ENCODE measurements at places on chromosomes 7 and 10.

- no peak for DNase-seq
These were observed 33.5 kb downstream of the WDR86 start for GRCh38 chr7:151376218-151376902.

- peak; percentile 46 for DNase-seq
These were observed at the start of gene LDB1 for GRCh38 chr10:102120142-102120990. LDB1 (minus strand) TSS chr10:102120368; CDS start chr10:102120110, 258 bp downstream.

- DNase-seq: no peak
These were observed 35.4 kb downstream of the CPED1 start for GRCh38 chr7:121023683-121024511.

- DNase-seq: no peak
These were observed 19.8 kb downstream of the MDFIC start for GRCh38 chr7:114941692-114942091.

DNA sequence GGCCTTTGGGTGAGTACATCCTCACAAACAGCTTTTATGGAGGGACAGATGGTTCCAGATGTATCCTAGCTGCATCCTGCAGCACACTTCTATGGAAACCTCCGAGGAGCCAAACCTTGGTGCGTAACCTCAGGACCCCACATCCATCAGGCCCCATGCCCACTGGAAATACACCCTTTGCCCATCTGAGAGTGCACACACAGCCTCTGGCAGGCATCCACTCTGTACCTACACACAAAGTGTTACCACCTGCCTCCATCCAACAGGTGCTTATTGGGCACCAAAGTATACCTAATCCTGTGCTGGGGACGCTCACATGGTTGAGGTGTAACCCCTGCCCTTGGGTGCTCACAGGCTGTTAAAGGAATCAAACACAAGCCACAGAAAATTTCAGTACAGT, 117.9 kb downstream of the ADCY1 start:
- no peak for DNase-seq

DNA sequence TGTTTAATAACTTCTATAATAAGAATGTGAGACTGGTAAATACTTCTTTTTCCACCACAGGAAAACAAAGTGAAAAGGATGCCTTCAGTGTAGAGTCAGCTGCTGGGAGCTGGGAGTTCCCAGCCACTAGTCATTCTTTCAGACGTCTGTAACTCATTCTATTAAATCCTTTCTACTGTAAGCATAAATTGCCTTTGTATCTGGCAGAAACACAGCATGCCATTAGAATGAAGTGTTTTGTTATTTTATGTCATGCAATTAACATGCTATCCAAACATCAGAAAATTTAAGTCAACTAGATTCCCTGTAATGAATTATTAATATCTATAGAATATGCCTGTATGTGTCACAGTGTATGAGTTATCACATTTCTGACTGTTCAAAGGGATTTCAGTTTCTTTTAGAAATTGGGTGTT, 14.3 kb downstream of the BPGM start:
- DNase-seq: no peak

GRCh38 chr7:68733219-68734153, 864.8 kb upstream of the AUTS2 start:
- no peak for DNase-seq

GRCh38 chr7:87223666-87224065, 4.1 kb upstream of the TMEM243 start:
- no peak for DNase-seq

DNA sequence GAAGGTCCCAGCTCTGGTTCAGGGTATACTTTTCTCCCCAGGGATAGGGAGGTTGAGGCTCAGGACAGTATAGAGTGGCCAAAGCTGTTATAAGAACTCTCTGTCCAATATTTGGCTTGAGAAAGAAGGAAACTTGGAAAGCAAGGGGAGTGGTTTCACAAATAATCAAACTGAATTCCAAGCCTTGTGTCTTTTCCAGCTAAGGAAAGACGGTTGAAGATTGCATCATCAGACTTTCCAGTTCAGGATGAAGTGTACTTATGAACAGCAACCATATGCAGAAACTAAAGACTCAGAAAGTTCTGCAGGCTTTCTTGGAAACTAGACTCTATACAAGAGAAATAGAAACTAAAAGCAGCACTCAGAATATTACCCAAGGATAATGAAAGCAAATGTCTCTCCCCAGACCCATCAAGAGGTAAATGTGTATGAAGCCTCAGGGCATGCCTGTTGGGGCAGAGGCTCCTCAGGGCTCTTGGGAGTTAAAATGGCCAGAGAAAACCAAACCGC, 46.4 kb downstream of the RAMP3 start:
- DNase-seq: no peak

- no peak for DNase-seq
These were observed 114.1 kb downstream of the ZFAND4 start for GRCh38 chr10:45558425-45558824.

DNA sequence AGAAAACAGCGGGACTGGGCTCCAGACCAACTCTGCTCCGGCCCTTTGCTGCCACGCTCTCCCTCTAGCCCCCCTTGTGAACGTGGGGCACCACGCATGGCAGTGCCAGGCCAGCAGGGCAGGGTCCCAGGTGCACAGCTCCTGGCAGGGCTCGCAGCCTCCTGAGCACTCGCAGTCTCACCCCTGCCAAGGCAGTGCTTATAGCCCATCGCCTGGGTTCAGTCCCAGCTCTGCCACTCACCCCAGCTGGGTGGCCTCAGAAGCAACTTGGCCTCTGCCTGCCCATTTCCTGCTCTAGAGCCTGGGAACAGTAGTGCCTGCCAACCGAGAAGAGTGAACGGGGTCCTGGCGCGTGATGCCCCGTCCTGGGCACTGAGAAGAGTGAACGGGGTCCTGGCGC, 36.3 kb downstream of the CFAP46 start:
- DNase-seq: no peak

DNA sequence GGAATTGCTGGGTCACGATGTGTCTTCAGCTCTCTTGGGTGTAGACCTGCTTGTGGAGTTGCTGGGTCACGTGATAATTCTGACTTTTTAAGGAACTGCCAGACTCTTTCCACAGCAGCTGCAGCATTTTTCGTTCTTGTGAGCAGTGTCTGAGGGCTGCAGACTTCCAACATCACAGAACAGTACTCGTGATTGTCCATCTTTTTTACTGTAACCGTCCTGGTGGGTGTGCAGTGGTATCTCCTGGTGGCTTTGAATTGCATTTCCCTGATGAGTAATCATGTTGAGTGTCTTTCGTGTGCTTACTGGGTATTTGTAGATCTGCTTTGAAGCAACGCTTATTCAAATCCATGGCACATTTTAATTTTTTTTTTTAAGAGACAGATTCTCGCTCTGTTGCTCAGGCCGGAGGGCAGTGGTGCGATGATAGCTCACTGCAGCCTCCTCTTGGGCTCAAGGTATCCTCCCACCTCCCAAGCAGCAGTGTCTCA, 22.7 kb downstream of the INPP5A start:
- DNase-seq: no peak

DNA sequence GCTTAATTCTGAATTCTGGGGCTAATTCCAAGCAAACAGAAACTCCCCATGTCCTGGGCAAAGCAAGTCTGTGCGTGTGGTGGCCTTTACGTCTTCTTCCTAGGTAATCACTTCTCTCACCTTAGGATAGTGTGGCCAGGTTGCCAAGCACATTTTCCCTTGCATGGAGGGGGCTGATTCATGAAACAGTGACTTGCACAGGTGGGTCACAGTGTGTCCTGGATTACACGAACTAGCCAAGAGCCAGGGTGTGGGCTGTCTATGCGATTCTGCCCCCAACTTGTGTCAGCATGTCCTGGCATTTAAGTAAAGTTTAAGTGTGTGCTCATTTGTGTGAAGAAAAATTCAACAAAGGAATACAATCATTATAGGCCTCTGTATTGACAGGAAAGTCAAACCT, 18.5 kb upstream of the SEM1 start:
- no peak for DNase-seq

DNA sequence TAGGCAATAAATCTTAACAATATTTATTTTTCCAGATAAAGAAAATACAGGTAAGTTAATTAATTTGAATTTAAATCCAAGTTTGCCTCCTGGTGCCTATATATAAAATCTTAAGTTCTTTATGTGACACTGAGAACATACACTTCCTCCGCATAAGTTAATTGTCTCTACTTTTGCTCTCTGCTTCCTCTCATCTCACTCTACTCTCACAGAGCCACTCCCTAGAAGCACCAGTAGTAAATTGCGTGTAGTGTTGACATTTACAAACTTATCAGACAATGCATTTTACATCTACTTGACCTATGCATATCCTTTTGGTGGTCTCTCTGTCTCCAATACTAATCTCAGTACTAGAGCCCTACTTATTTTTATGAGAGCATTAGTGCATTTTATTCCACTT, 144.5 kb downstream of the ETV1 start:
- DNase-seq: no peak

- no peak for DNase-seq
These were observed 60.3 kb downstream of the SLC16A12 start for GRCh38 chr10:89475125-89475524.

DNA sequence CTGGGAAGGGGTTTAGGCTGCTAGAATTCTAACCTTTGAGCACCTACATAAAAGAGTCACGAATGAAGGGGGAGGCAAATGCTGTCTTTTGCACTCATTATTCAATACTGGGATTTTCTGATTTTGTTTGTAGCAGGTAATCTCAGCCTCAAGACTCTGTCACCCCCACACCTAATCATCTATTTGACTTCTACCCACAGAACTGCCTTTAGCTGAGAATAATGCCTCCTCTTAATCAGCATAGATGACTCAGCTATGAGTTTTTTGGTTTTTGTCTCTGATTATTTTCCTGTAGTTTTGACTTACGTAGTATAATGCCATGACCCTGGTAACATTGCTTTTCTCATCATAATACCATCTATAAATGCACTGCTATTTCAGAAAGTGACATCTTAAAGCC, 42.7 kb upstream of the CACNB2 start:
- no peak for DNase-seq

- DNase-seq: no peak
These were observed 677.0 kb upstream of the POT1 start for GRCh38 chr7:125606671-125607070.

DNA sequence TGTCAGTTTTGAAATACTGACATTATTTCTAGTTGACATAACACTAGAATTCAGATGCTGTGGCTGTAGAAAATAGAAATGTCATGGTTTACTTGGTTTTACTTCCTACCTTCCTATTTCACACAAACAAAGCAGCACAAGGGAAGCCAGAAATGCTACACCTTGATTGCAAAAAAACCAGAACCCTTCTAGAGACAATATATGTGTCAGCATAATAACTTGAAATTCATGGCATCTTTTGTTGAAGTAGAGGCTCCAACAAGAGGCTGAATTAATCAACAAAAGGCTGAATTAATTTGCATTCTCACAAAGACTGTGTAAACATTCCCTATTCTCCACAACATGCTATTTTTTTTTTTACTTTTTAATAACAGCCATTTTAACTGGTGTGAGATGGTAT, 25.2 kb downstream of the ZNF117 start:
- DNase-seq: no peak

- DNase-seq: no peak
These were observed 25.2 kb downstream of the LOXL4 start for GRCh38 chr10:98242823-98243222.

GRCh38 chr7:1555046-1555812, 776 bp downstream of the TMEM184A start:
- no peak for DNase-seq

GRCh38 chr10:61791216-61791615, 110.3 kb upstream of the ARID5B start:
- peak; percentile 45 for DNase-seq

DNA sequence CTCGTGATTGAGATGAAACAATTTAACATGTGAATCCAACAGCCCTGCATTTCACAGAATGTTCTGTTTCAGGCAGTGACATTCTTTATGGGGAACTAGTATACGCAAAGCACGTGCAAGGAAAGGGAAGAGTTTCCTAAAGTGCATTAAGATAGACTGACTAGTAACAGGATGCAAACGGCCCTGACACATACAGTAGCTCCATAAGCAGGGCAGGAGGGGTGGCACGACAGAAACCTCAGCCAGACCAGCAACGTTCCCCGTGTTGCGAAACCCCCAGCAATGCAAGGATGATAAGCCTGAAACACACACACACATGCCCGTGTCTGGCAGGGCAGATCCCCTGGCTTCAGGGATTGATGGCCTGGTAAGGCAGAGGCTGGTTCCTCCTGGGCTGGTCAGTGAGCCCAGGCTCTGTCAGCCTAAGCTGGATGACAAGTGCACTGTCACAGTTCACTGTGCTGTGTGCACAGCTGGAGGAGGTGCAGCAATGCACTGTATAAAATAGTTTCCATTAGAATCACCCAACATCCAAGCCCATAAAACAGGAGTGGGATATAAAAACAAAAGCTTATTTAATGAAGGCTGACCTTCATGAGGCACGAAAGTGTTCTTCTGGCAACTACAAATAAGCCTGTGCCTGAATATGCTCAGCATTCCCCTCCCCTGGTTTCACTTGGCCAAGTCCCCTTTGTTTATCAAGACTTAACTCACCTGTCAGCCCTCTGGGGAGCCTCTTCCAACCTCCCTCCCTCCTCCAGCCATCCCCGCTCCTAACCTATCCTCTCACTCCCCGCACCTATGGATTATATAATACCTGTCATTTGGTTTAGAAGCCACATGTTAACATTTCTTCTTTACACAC, 88.8 kb downstream of the GSAP start:
- no peak for DNase-seq

- DNase-seq: no peak
These were observed 27.9 kb downstream of the CDH23 start for GRCh38 chr10:71424496-71425194.

- no peak for DNase-seq
These were observed 669 bp downstream of the PI4K2A start for GRCh38 chr10:97640868-97641811.

- DNase-seq: no peak
These were observed 13.2 kb upstream of the TRA2A start for GRCh38 chr7:23544913-23545354.

DNA sequence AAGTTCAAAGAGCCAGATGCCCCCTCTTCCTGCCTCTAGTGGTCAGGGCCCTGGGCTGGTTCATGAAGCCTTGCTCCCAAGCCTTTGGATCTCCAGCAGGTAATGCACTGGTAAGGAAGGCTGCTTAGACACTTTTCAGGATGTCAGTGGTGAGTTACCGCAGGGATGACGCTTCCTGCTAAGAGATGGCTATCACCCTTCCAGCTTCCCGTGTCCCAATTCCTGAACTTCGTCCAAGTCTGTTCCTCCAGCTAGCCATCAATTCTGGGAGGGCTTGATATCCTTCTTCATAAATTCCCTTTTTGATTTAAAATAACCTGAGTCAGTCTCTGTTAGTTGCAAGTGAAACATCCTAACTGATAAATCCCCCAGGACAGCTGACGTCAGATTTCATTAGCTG, 221.2 kb downstream of the PLXNA4 start:
- DNase-seq: no peak

DNA sequence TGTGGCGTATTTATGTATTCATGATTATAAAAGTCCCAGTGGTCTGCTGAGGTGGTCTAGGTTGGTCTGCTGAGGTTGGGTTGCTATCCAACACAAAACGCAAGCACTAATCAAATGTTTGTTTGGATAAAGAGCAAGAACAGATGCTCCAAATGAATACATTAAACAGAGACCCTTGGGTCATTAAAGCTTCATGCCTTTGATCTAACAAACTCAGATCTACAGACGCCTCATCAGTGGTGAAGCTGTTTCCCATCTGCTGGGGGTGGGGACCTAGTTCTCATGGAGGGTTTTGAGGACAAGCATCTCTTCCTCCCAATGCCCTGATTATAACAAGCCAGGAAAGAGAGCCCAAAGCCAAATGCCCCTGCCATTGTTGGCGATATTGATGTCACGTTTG, 786.7 kb downstream of the NRG3 start:
- DNase-seq: no peak

- no peak for DNase-seq
These were observed 852 bp upstream of the PRKAR1B start for GRCh38 chr7:727806-728460.

All from brain pericyte (primary cell).